Right lung (tissue), 10 donors: ENCODE measurements at places on chromosomes 4 and X.
A peak's percentile ranks its signal among the peaks of the same experiment; 100 is the strongest.

DNA sequence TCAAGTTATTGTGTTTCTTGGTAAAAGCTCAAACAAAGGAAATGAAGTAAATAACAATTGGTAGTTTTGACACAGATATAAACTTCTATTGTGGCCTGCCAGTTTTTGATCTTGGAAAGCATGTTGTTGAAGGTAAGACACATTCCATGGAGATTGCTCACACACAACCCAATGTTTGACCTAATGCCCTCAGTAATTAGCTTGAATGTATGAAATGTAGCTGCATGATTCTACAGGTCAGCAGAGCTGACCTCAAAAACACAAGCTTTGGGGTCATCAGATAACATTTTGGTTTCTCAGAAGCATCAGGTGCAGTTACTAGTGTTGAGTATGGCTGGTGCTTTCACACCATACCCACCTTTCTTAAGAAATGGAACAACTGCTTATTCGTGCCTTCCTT is 16.5 kb downstream of the GPR173 start:
- DNase-seq: no peak

DNA sequence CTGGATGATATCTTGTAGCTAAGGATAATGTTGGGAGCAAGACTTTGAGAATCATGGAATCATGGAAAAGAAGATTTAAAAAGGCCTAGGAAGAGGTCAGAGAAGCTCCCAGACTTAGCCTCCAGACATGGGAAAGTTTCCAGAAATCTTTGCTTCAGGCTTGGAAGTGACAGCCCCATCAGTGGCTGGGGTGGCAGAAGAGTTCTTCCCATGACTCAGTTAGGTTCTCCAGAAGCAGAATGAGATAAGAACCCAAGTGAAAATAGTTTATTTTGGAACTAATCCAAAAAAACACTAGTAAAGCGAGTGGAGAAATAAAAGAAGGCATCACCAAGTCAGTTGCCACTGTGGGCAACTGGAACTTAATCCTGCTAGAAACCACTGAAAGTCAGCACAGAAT is 506.9 kb downstream of the MID1IP1 start:
- DNase-seq: no peak

DNA sequence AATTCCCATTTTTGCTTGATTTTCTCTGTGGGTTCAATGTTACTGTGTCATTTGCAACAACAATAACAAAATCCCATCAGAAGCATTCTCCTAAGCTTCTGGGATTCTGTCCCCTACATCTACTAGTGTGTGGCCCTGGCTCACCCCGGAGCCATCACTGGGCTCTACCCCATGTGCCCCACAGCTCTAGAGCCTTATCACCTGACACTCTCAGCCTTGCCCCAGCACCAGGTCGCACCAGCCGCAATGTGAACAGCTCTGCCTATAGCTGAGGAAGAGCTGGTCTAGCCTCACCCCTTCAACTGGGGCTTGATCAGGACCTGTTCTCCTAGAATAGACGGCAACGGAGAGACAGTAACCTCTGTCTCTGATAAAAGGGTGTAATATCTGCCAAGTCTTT is 161.7 kb downstream of the SHROOM3 start:
- DNase-seq: no peak

GRCh38 chr4:98765771-98766170 is 107.4 kb upstream of the TSPAN5 start:
- no peak for DNase-seq

GRCh38 chr4:141126769-141127168 is 6.5 kb downstream of the RNF150 start:
- no peak for DNase-seq

DNA sequence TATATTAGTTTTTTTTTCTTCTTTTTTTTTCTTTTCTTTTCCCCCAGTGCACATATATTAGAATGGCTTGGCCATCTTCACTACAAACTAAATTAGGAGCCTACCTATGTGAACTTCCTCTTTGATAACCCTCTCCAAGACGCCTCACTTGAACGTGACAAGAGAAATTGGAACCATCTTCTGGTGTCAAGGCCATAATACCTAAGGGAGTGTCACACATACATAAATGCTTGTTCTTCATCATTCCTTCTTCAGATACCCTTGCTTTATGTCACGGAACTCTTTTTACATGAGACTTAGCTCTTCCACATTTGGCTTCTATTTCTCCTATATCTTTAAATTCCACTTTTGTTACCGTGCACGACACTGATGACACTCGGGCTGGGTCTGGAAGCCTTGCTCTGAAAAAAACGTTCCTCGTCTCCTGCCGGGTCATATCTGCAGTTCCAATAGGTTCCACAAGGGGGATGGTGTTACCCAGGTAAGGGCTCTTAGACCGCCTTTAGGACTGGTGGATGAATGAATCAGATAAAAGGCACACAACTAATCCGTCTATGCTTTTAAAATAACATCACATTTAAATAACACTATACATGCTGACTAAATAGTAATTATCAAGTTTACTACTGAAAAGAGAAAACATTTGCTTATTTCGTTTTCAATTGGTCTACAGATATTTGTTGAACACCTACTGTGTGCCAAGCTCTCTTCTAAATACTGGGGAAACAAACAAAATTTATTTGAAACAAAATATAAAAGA is 19.9 kb downstream of the DGAT2L6 start:
- DNase-seq: no peak

- DNase-seq: no peak
These were observed 39.3 kb downstream of the HMX1 start for GRCh38 chr4:8832113-8832915.

GRCh38 chrX:71244359-71245128 is 9.4 kb downstream of the ZMYM3 start:
- DNase-seq: no peak

DNA sequence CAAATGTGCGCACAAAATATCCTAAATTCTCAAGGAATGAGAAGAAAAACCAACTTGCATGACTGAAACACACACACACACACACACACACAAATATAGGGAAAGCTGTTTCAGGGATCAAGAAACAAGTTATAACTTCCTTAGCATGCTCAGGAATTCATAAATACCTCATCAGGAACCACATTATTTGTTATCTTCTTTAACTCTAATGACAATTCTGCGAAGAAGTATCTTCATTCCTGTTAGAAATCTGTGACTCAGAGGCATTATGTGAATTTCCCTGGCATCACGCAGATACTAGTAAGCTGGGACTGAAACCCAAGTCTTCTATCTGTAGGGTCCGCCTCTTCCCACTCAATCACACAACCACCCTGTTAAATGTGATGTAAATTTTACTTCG is 30.3 kb downstream of the TMPRSS11A start:
- no peak for DNase-seq

DNA sequence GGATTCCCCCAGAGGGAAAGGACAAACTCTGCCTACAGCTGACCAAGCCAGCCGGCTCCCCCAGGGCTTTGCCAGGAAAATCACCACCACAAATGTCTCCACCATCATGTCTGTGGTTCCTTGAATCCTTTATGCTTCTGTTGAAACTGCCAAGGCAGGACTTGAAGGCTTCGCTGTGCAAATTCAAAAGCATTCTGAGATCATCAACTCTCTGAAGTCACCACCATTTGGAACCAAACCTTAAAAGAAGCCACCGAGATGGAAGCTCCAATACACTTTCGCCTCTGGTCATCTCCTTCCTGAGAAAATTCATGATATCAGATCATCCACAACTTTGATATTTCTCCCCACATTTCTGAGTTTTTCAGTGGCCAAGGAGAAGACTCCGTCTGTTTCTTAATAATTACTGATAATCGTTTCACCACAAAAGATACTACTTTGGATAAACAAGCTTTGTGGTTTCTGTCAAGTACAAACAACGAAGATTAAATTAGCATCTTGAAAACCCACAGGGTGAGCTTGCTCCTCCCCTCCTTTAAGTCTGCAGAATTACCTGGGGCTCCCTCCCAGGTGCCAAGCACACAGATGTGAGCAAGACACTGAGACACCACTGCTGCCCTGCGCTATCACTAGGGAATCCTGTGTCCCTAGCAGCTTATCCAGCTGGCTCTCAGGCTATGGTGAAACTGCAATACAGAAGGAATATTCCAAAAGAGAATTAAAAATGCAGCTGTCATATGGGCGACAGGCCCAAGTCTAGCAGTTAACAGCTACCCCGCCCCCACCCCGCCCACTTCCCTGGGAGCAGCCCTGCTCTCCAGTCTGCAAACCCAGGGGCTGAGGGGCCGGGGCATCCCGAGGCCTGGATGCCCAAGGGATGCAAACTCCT is 125.0 kb upstream of the TBL1X start:
- peak; percentile 65 for DNase-seq

GRCh38 chr4:79015411-79015810 is 76.2 kb upstream of the PAQR3 start:
- DNase-seq: no peak

GRCh38 chrX:4754878-4755604 is 1041.6 kb upstream of the PRKX start:
- no peak for DNase-seq

DNA sequence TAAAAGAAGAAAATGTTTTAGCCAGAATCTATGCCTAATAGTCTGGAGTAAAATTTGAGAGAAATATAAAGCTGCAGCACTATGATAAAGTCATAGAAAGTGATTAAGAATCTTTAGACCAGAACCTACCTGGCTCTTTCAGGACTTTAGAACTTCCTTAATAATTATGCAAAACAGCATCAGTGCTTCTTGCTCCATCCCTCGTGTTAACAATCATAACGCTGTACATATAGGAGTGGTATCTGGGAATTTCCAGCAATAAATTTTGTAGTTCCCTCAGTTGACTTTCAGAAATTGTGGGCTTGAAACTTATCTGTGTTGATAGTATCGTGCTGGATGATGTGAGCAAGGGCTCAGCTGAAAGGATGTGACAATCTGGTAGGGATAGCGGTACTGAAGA is 102.1 kb upstream of the RASGEF1B start:
- DNase-seq: no peak

GRCh38 chrX:24377911-24378468 is 17.6 kb downstream of the SUPT20HL1 start:
- DNase-seq: no peak

- DNase-seq: no peak
These were observed 233.2 kb downstream of the PTTG2 start for GRCh38 chr4:38193236-38193863.

- no peak for DNase-seq
These were observed 9.7 kb upstream of the KLF3 start for GRCh38 chr4:38654273-38654672.

- no peak for DNase-seq
These were observed 11.2 kb downstream of the MEPE start for GRCh38 chr4:87843936-87844335.

- DNase-seq: no peak
These were observed 39.6 kb downstream of the DGKK start for GRCh38 chrX:50430917-50431575.

DNA sequence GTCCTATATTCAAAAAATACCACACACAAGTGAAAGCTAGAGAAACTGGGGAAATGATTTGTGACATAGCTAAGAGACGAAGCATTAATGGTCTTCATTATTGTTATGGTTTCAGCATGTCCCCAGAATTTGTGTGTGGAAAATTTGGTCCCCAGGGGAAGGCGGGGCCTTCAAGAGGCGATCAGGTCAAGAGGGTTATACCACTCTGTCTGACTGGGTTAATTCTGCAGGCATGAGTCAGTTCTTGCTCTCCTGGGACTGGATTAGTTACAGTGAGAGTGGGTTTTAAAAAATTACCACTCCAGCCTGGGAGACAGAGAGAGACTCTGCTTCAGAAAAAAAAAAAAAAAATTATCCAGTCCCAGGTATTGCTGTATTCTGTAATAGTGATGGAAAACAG is 2.1 kb upstream of the MTNR1A start:
- DNase-seq: no peak

DNA sequence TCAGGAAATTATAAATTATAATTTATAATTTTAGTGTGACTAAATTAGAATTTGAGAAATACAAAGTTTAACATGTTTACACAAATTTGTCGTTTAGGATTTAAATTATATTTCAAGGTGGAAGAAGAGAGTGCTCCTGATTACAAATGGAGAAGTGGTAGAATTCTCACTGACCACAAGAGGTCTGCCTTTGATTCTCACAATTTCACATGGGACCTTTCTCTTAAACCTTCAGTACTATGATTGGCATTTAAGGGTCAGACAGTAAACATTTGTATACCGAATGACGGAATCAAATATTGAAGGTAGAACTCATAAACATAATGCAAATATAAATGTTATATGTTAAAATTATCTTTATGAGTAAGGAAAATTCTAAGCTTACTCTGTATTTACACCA is 171.7 kb downstream of the SLIT2 start:
- DNase-seq: no peak

GRCh38 chr4:152540293-152540674 is 4.4 kb upstream of the FBXW7 start:
- DNase-seq: no peak

- DNase-seq: no peak
These were observed 1.3 kb downstream of the FAM149A start for GRCh38 chr4:186105647-186106321.

- DNase-seq: no peak
These were observed 6.7 kb upstream of the CD38 start for GRCh38 chr4:15771216-15772058.

DNA sequence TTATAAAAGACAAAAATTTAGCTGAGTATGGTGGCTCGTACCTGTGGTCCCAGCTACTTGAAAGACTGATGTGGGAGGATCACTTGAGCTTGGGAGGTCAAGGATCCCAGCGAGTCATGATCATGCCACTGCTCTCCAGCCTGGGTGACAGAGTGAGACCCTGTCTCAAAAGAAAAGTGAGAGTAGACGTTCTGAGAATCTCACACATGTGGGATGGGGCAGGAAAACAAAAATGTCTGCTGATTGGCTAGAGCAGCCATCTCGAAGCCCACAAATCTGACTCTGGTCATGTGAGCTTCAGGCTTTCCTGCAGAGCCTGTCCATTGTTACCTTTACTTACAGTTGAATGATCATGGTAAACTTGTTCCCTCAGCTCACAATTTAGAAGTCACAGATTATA is 23.1 kb upstream of the SLC9A7 start:
- DNase-seq: no peak

- no peak for DNase-seq
These were observed 401 bp downstream of the SOWAHD start for GRCh38 chrX:119758731-119759247.

DNA sequence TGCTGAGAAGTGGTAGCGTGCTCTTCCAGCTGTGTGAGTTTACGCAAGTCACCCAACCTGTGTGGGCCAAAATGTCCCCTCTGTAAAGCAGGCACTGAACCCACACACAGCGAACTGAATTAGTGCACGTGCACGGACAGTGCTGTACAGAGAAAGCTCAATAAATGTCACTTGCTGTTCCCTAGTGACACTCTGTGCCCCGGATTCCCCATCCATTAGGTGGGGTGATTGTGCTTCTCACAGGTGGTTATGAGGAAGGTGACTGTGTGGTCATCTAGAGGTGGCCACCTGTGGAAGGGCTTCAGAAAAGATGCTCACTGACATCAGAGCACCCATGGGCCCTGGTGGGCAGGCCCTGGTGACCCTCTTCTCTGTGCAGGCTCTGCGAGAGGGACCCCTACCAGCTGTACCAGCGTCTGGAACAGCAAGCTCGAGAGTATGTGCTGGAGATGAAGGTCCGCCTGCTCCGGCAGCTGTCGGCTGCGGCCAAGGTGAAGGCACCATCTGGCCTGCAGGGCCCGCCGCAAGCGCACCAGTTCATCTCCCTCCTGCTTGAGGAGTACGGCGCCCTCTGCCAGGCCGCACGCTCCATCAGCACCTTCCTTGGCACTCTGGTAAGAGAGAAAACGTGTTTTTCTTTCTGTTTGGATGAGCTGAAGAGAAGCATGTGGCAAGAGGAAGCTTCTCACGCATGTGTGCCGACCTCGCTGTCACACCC is 94.3 kb downstream of the FAM193A start:
- DNase-seq: no peak
